ENCODE measurements at places on chromosomes 11 and 22. TPM values are rescaled to one million over a fixed set of nuclear protein-coding genes. Genes with fewer than 3 reads are reported as not detected.

TBX10 gene
- polyA plus RNA-seq: 0.09 TPM

GRCh38 chr11:17921659-17922415 is 91.0 kb downstream of the SERGEF start:
- no peak for DNase-seq

- no peak for DNase-seq
Observed at GRCh38 chr11:26263769-26264168, 68.2 kb upstream of the ANO3 start.

GRCh38 chr11:128523641-128524040 is 63.7 kb downstream of the ETS1 start:
- DNase-seq: no peak

DNA sequence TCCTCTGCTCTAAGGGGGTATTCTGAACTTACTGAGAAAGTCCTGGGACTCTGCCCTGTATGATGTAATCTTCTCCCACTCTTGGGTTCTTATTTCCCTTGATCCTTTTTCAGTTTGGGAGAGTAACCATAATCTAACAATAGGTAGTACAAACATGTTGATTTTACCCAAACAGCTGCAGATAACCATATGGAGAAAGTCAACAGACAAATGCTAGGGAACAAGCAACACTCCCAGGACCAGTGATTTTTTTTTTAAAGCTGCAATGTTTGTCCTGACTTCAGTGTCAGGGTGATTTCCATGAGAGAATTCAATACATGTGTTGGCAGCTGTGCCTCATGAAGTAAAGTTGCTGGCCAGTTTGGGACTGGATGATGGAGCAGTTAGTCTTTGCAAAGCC is 156.5 kb downstream of the FCHSD2 start:
- DNase-seq: no peak

DNA sequence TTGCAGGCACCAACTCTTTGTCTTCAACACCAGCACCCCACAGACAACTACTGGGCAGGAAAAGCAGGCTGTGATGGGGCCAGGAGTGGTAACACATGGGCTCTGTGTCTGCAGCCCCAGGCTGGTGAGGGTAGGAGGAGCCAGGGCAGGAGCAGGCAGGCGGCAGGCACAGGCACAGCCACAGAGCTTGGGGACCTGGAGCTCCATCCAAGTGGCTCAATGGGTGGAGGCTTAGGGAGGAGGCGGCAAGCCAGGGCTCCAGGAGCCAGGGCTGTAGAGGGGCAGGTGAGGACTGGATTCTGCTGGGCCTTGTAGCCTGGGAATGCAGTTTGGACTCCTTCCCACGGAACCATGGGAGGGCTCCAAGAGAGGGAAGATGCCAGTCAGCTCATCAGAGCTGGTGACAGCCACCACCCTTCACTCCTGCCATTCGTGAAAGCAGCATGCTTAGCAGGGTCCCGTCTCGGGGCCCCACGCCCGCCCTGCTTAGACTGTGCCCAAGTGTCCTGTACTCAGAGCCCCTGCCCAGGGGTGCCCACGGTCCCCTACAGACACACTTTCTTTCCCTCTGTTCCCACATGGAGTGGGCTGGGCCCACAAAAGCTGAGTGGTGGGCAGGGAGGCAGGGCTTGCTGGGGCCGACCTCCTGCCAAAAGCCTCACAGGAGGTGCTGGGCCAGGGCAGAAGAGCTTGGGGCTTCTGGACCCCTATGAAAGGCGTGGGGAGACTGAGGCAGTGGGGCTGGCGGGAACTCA is 12.4 kb downstream of the TTC38 start:
- DNase-seq: no peak

DNA sequence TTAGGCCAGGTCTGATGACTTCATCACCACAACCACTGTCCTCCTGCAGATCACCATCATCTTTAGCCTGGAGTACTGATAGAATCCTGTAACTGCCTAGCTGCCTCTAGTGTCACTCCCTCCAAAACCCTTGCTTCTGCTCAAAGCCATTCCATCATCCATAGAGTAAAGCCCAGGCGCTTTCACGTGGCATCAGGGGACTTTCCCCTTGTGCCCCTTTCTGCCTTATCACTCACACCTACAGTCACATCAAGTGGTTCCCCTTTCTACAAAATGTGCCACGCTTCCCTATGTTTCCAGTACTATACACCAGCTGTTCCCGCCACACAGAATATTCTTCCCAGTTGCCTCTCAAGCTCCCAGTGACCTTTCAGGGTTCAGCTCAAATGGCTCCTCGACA is 75.9 kb downstream of the MN1 start:
- no peak for DNase-seq

- DNase-seq: no peak
Observed at GRCh38 chr11:134691295-134691873, 279.3 kb upstream of the B3GAT1 start.

GRCh38 chr11:12232160-12232559 is 121.8 kb downstream of the MICAL2 start:
- no peak for DNase-seq

DNA sequence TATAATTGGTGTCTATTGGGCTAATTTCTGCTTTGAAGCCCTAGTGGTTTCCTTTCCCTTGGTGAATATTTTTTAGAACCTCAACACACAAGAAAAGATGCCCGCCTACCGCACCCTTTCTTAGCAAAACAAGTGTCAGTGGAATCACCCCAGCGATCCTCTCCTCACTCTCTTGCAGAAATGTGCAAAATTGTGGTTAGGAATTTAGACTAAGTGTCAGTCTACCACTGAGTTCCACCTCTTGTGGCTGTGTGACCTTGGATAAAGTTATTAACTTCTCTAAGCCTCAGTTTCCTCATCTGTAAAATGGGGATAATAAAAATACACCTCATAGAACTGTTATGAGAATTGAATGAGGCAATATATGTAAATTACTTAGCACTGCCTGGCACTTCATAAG is 5.3 kb upstream of the JAML start:
- no peak for DNase-seq

GRCh38 chr11:104581246-104581980 is 316.8 kb downstream of the CASP12 start:
- no peak for DNase-seq
